ENCODE measurements at places on chromosomes 11 and 22. TPM values are rescaled to one million over a fixed set of nuclear protein-coding genes. Genes with fewer than 3 reads are reported as not detected.

Gene POU2AF2
- not detected for total RNA-seq

Gene OR6A2
- 0.37 TPM for total RNA-seq

Gene HBG1
- total RNA-seq, result not detected

Gene SLC22A9
- not detected for total RNA-seq

Gene DTX4
- total RNA-seq, result 0.22 TPM

Gene TMEM86A
- total RNA-seq, result 0.25 TPM

Gene PAX6
- not detected for total RNA-seq

Gene RAB3IL1
- total RNA-seq, result 19.1 TPM

Gene CCDC89
- total RNA-seq, result 7.9 TPM

Gene AP2A2
- total RNA-seq, result 32.4 TPM

Gene DUSP8
- total RNA-seq, result 0.44 TPM

Gene MOGAT2
- not detected for total RNA-seq

Gene APOL5
- total RNA-seq, result not detected

Gene TMPRSS5
- total RNA-seq, result under 0.01 TPM

Gene PICALM
- 261 TPM for total RNA-seq

Gene RPL27A
- 721 TPM for total RNA-seq

Gene ADAMTS8
- total RNA-seq, result under 0.01 TPM

Gene SYT7
- 31.4 TPM for total RNA-seq

Gene MFNG
- total RNA-seq, result under 0.01 TPM

Gene RBMXL2
- 0.11 TPM for total RNA-seq

Gene PRRG4
- 0.12 TPM for total RNA-seq

Gene SCGB1D2
- not detected for total RNA-seq

Gene RFPL1
- total RNA-seq, result not detected

Gene MYO7A
- total RNA-seq, result 0.12 TPM

Gene KRTAP5-9
- total RNA-seq, result not detected

Gene TRIM6
- 6.5 TPM for total RNA-seq

Gene APBB1
- 50.5 TPM for total RNA-seq

Gene APOL4
- 0.12 TPM for total RNA-seq

Gene STK33
- 4.7 TPM for total RNA-seq

Gene SERHL2
- total RNA-seq, result 5.9 TPM

Gene FGF19
- not detected for total RNA-seq

Gene MPEG1
- total RNA-seq, result not detected

Gene FOLH1
- total RNA-seq, result not detected
